Progenitor cell of endocrine pancreas (in vitro differentiated cells): ENCODE measurements at places on chromosomes 6 and 20.
A peak's percentile ranks its signal among the peaks of the same experiment; 100 is the strongest.

DNA sequence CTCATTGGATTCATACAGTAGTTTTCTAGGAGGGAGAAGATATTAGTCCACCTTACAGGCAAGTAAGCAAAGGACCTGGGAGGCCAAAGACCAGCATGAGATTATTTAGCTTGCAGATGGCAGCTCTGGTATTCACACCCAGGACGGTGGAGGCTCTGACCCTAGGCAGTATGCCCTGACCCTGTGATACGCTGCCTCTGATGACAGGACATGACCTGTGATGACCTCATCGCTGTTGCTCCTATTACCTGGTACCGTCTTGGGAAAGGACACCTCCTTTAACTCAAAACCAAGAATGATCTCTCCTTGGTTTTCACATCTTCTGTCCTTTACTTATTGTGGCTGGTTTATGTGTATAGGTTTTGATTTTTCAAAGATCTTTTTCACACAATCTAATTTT, 298.6 kb downstream of the CLIC5 start:
- no peak for DNase-seq

GRCh38 chr6:145866456-145867396, 52.1 kb upstream of the FBXO30 start:
- DNase-seq: no peak

- DNase-seq: peak; percentile 17
Measured at GRCh38 chr6:158506601-158507000, 53.3 kb upstream of the TMEM181 start.

GRCh38 chr6:83114164-83114563, 46.7 kb downstream of the DOP1A start:
- no peak for DNase-seq
